Astrocyte of the spinal cord (primary cell): ENCODE measurements at places on chromosomes 5 and 9.
A peak's percentile ranks its signal among the peaks of the same experiment; 100 is the strongest.

GRCh38 chr5:72837524-72838096 is 21.1 kb downstream of the TNPO1 start:
- no peak for DNase-seq

GRCh38 chr5:139473565-139473964 is 2.8 kb downstream of the SMIM33 start:
- no peak for DNase-seq

GRCh38 chr5:108867656-108868055 is 120.0 kb downstream of the FER start:
- no peak for DNase-seq

DNA sequence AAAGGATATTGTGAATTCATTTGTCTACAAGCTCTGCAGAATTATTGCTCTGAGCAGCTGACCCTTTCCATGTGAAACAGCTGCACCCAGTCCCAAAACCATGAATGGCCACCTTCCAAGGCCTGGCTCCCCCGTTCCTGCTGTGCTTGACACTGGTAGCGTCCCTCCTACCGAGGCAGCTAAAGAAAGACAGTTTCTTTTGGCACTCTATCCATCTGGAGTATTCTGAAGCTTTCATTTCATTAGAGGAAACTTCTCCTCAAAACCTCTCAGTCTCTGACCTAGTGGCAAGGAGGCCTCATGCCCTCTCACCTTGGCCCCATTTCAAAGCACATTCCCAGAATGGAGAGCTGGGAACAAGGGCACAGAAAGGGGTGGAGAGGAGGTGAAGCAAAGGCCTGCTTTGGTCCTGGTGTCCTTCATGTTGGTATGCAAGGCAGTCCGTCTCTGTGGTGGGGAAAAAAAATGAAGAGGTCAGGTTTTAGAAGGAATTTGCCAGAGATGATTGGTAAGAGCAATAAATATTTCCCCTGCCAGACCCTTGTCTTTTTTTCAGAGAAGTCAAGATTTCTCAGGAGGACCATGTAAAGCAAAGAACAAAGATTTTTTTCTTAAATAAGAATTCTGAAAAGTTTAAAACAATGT is 232.0 kb downstream of the RFK start:
- DNase-seq, result peak; percentile 43

- DNase-seq, result no peak
These were observed 17.8 kb downstream of the SPINK1 start for GRCh38 chr5:147813696-147814095.

DNA sequence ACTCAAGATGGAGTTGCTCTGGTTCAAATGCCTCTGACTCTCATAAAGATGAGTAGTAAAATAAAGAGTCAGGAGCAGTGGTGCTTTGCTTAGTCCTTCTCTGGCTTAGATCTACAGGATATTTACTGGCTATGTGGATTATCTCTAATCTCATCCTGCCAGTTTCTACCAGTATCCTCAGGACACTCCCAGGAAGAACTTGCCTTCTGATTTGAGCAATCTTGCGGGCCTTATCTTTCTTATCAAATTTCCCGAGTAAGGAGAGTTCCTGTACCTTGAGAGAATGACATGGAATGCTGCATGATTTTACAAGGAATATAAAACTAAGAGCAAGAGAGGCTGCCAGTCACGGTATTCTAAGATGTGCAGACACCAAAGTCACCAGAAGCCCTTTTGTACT is 364.0 kb downstream of the ARHGEF28 start:
- no peak for DNase-seq

GRCh38 chr9:38619556-38620447 is 594 bp downstream of the ANKRD18A start:
- DNase-seq, result no peak

DNA sequence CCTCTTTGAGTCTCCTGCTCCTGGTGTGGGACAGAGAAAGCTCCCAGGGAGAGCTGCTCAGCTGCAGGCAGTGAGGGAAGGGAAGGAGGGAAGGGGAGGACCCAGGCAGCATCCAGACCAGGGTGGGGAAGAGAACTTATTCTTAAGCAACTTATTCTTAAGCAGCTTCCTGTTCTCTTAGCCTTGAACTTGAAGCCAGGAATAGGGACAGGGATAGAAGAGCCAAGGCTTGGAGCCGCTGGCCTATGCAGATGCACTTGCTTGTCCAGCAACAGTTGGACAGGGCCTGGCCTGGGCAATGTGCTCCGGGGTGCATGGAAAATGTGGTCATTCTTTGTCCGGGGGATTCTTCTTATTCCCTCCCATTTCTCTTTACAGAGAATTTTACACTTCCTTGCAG is 31.4 kb upstream of the SPTLC1 start:
- DNase-seq, result peak; percentile 55

DNA sequence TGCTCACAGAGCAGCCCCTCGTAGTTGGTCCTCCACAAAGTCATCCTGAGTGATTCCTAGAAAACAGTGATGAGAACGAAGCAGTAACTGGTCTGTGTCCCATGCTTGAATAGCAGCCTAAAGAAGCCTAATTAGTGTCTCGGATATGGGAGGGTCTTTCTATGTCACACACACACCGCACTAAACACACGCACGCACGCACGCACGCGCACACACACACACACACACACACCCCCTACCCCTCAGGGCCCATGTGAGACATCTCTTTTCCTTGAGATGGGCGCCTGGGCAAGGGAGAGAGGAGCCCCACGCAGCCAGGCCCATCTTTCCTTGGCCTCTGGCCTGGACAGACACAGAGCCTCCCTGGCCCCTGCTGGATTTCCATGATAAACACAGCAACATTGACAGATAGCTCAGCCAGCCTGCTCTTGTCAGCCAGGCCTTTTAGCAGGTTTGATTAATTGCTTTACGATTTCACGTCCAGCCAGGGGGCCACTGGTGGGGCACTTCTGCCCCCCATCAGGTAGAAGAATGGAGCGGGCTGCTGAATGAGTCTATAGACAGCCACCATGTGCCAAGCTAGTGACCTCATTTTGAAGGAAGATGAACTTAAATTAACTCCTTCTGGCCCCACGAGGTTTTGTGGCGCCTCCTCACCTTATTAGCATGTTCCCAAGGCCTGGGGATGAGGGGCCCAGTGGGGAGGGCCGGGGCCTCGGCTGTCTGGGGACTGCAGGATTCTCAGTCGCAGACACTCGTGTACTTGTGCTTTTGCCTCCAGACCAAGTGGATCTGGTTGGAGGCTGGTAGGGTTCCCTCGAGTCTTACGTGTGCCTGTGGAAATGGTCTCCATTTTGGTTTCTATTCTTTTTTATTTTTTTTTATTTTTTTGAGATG is 36.2 kb upstream of the PRDM12 start:
- no peak for DNase-seq

- no peak for DNase-seq
These were observed at the start of gene HMMR for GRCh38 chr5:163460562-163461171. Gene HMMR (plus strand): TSS chr5:163460632. CDS start chr5:163460693, 61 bp downstream.

DNA sequence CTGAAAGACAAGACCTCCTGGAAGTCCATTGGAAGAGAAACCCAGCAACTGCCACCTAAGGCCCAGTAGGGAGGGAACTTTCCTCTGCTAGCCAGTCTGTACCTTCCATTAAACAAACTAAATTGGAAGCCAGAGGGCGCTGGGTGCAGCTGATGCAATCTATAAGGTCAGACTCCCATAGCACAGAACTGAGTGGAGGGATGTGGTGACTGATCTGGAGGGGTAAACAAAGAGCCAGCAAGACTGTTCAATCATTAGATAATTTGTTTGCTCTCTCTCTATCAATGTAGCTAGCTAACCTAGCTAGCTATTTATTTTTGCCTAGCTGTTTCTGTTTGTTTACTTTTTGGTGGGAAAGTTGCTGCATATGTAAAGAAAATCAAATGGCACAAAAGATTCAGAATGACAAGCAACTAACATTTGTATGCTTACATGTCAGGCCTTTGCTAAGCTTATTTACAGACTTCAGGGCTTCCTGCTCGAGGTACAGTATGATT is 291.8 kb upstream of the DAB2 start:
- DNase-seq, result peak; percentile 73

DNA sequence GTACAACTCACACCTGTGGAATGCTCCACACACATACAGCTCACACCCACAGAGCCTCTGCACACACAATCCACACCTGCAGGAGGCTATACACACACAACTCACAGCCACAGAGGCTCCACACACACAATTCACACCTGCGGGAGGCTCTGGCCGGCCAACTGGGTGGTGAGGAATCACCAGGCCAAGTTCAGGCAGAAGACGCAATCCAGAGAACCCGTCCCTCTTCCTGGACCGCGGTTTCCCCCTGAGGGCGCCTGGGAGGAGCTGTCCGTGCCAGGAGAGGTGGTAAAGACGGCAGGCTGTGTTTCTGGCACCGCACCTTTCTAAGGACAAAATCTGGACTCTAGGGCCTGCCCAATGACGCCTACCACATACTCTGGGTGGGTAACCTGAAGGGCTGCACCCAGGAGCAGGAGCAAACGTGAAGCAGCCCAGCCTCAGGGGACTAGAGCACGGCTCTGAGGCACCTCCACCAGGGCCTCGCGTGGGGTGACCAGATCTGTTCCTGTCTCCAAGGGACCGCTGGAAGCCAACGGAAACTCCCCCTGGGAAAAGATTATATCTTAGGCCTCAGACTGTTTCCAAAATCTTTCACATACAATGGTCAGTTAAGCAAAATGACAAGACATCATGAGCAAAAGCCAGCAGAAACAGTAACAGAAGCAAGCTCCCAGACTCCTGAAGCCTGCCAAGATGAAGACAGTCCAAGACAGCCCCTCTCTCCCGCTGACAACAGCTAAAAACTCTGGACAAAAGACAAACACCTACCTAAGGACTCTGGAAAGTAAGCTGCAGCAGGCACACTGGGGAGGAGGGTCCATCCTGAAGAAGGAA is 16.9 kb downstream of the CAMSAP1 start:
- no peak for DNase-seq

DNA sequence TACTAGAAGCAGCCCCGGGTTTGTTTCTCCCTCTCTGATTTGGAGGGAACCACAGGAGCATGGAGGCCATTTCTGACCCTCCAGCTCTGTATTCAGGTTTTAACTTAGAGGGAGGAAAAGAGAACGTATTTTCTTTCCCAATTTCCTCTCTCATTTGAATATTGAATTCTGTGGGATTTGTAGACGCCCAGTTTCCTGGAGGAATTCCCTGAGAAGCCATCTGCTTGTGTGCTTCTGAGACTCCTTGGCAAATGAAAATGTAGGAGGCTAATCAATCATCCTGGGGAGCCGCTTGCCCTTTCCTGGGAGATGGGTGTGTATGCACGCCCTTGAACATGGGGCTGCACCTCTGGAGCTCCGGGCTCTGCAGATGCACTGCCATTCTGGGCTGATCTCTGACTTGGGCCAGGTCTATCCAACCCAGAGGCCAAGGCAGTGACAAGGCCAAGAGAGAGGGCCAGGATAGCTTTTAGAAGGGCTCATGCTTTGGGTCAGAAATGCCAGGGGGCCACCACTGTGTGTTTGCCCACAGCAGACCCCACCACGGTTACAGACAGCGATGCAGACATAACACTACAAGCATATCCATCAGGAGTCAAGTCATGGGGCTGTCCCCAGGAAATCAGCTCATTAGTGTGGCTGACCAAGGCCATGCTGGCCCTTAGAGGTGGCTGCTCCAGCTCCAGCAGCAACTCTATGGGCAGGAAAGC is 174.5 kb downstream of the C5orf15 start:
- no peak for DNase-seq

GRCh38 chr5:73152411-73153388 is 20.3 kb upstream of the TMEM174 start:
- DNase-seq, result no peak

DNA sequence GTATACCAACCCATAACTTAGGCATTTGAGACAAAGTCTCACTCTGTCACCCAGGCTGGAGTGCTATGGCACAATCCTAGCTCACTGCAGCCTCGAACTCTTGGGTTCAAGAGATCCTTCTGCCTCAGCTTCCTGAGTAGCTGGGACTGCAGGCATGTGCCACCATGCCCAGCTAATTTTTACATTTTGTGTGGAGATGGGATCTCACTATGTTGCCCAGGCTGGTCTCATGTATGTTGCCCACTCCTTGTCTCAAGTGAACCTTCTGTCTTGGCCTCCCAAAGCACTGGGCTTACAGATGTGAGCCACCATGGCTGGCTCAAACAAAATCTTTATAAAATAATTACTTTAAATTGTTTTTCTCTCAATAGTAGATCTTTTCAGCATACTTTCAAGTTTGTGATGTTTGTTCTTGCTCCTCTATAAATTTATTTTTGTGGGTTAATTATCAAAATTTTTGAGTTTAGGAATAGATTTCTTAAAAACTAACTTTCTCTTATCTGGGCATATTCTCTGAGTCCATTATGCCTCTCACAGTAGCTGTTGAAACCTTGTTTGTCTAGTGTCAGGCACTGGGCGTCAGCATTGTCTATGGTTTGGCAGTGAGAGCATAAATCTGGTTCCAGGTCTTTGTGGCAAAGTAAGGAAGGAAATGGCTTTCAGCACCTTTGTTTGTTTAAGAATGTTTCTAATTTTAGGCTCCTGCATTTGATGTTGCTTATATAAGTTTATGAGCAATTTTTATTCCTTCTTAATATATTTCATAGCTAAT is 38.7 kb downstream of the NLN start:
- DNase-seq, result peak; percentile 70

DNA sequence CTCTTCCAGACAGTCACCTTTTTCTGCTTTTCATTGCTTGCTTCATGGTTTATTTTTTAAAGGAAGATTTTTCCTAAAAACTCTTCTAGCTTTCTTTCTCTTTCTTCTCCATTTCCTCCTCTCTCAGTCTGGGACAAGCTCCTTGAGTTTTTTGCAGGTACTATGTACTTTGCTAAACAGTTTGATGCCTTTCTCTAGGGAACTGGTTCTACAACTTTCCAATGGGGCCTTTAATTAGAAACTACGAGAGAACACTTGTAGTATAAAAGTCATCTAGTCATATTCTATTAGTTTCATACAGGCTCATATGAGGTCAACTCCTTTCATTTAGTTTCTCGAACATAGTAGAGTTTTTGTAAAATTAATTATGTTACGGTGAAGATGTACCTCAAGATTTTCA is 189.6 kb downstream of the DOCK8 start:
- no peak for DNase-seq

- DNase-seq, result peak; percentile 8
These were observed 175.3 kb downstream of the RFK start for GRCh38 chr9:76218886-76219445.

DNA sequence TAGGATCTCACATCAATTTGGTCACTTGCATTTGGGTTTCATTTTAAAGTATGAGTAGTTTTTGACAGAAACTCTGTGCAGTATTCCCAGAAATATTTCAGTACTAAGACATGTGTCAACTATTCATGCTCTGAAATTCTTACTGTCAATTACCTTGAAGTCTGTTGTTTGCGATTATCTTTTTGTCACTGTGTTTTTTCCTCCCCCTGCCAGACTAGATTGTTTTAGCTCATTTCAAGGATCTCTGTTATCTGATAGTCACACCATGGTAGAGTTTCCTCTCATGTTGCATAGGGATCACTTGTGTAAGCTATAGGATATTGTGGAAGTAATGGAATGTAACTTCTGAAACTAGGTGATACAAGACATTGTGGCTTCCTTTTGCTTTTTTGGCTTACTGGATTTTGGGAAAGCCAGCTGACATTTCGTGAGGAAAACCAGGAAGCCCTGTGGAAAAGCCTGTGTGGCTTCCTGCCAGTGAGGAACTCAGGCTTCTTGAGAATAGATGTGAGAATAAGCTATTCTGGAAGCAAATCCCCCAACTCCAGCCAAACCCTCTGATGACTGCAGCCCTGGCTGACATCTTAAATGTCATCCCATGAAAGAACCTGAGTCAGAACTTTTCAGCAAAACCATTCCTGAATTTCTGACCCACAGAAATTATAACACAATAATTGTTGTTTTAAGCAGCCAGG is 122.2 kb downstream of the FGF10 start:
- DNase-seq, result no peak

- no peak for DNase-seq
These were observed 21.3 kb downstream of the ARRDC3 start for GRCh38 chr5:91361790-91362189.

GRCh38 chr5:56839062-56839461 is 23.7 kb downstream of the MAP3K1 start:
- no peak for DNase-seq
